ENCODE measurements at places on chromosomes 6 and 20.
A peak's percentile ranks its signal among the peaks of the same experiment; 100 is the strongest.

GRCh38 chr6:170266061-170266825, 24.6 kb downstream of the DLL1 start:
- DNase-seq = peak; percentile 42

DNA sequence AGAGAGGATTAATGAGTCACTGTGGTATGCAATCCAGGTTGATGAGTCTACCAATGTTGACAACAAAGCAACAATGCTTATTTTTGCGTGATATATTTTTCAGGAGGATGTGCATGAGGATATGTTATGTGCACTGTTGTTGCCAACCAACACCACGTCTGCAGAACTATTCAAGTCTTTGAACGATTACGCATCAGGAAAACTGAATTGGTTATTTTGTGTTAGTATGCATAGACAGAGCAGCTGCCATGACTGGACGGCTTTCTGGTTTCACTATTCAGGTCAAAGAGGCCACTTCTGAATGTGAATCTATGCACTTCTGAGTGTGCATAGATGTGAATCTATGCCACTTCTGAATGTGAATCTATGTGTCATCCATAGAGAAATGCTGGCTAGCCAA, 134.0 kb upstream of the GRIK2 start:
- DNase-seq = no peak

DNA sequence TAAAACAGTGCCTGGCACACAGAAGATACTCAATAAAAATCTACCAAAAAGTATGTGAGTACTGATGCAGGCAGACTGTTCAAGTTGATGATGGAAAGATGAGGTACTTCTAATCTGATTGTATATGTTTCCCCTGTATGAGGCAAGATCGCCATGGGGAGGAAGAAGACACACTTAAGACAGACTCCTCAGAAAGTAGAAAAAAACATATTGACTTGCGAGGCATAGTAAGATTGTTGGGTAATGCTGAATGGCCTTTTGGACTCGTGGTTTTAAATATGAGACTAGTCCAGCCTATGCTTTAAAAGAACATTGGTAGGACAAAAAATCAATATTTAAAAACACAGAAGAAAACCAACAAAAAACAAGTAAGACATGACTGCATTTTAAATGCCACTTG, 72.6 kb downstream of the SHPRH start:
- no peak for DNase-seq

DNA sequence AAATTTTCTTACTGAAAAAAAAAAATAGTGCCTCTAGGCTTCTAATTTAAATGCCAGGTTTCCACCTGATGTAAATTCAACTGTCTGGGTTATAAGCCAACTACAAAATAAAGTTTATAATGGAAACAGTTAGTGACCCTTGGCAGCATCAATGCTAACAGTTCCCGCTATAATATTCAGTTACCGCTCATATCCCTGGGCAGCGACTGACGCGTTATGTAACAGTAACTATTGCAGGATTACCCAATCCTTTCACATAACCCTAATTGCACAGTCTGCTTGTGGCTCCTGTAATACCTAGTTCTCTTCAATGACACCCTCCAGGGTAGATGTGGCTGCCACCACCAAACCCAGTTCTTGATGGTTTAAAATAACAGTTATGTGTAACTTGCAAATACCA, 208.6 kb downstream of the MOXD1 start:
- peak; percentile 44 for DNase-seq

- no peak for DNase-seq
Measured at GRCh38 chr6:125356884-125357283, 55.1 kb upstream of the HDDC2 start.

- DNase-seq = no peak
Measured at GRCh38 chr20:57879779-57880570, 170.2 kb upstream of the PMEPA1 start.

GRCh38 chr6:77010931-77011542, 452.3 kb downstream of the HTR1B start:
- DNase-seq = no peak

DNA sequence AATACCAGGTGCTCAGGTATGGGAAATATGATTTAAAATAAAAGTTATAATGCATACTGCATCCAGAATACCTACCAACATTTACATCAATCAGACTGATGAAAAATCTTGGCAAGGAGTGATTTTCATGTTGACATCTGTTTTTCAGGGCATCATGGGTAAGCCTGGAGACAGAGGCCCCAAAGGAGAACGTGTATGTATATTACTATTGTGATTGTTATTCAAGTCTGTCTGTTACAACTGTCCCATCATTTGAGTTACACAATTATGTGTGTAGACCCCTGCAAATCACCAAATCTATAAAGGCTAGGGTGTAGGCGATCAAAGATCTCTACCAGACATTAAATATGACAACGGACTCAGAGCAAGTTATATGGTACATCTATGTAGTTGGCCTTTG, 118.2 kb downstream of the COL9A1 start:
- no peak for DNase-seq

Measured in NB4 (cell line).